CD4-positive, alpha-beta T cell treated with Interferon gamma for 1 hour (primary cell): ENCODE measurements at places on chromosomes 2 and 18.

- no peak for DNase-seq
Observed at GRCh38 chr2:11480859-11481258, 14.9 kb upstream of the E2F6 start.

DNA sequence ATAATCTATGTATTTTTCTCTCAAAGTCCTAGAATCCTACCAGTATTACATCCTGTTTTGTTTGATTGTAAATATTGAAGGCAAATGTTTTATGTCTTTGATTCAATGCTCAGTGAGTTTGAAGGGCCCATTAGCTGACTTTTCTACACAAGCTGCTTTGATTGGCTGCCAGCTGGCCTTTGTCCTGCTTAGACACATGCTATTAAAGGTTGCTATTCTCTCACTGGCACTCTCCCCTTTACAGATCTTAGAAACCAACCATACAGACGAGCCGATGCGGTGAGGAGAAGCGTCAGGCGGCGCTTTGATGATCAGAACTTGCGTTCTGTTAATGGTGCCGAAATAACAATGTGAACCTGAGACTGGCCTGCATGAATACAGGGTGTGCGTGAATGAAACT lies 69.7 kb downstream of the PRPF40A start:
- no peak for DNase-seq

- DNase-seq, result no peak
Observed at GRCh38 chr2:119425620-119426395, 5.8 kb upstream of the TMEM37 start.

DNA sequence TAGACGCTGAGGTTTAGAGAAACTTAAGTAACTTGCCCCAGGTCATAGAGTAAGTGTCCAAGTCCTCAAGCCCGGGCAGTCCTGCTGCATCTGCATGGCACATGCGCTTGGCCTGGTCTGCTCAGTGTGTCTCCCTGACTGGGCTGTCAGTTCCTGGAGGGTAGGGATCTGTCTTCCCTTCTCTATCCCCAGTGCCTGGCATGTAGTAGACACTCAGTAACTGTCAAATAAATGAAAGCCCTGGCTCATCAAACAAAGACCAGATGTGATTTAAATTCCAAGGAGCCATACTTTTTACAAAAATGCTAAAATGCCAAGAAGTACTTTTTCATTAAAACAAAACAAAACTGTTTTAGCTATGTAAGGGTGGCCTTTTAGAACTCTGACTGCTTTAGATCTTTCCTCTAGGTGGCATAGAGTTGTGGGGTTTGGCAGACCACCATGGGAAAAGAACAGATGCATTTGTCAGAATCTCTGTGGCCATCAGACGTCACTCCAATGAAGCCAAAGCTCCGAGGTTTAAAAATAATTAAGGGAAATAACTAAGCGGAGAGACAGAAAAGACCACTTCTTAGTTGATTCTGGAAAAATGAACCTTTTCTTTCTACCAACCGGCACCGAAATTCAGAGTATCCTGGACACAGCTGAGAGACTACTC lies 34.0 kb downstream of the EPAS1 start:
- DNase-seq, result no peak

GRCh38 chr18:76988827-76989646 lies 143.5 kb downstream of the MBP start:
- no peak for DNase-seq

DNA sequence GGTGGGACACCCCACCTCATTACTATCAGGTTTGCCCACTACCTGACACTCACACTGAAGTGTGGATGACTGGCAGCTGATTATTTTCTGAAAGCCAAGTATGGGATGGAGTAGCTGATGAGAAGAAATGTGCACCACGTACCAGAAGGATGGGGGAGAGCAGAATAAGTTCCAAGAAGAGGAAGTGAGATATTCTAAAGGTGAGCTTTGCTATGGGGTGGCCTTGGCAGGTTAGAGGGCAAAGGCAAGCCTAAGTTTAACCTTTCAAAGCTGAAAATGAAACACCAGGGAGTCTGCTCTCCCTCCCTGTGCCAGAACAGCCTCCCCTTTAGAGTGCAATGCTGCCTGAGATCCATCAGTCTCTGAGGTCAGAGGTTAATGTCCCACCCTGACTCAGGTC lies 196.1 kb upstream of the OSR1 start:
- no peak for DNase-seq

DNA sequence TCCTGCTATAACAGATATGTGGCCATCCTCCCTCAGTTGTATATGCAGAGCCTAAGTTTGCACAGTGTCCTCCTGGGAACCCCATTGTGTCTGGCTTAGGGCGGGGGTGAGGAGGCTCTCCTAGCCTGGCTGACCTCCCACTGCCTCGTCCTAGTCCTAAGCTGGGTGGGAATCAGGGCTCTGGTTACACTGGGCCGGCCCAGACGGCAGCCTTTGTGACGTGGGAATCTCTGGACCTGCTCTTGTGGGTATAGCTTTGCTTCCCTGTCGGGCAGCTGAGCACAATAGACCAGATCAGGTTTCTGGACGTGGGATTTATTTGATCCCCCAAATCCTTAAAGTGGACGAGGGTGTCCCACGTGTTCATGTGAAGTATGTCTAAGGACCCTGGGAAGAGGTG lies 2.9 kb downstream of the ACKR3 start:
- no peak for DNase-seq

- DNase-seq, result no peak
Observed at GRCh38 chr2:4840791-4841190, 851.4 kb upstream of the SOX11 start.

GRCh38 chr2:145360129-145360790 lies 840.3 kb upstream of the ZEB2 start:
- DNase-seq, result no peak
